ENCODE measurements at places on chromosomes 1 and 21.

- no peak for DNase-seq
Measured at GRCh38 chr1:189658381-189658780, 819.3 kb downstream of the BRINP3 start.

DNA sequence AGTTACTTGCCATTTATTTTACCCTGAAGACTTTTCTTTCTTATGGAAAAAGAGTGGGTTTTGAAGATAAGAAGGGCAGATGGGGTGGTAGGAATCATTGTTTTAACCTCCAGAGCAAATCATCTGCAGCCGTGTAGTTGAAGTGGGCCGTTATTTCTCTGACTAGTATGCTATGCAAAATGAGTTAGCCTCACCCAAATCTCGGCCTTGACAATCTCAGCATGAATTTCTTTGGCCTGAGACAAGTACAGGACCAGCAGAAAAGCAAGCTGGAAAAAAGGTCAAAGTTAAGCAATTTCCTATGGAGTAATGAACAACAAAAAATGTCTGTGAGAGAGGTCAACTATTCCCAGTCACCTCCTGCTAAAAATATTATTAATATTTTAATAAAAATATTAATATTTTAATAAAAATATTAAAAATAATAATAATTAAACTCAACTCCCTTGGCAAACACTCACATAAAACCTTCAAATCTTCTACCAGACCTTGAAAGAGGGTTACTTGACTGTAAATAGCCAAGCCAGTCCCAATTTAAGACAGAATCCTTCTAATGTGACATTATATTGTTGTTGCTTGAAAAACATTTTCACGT is 6.8 kb upstream of the TEKT2 start:
- DNase-seq = no peak

DNA sequence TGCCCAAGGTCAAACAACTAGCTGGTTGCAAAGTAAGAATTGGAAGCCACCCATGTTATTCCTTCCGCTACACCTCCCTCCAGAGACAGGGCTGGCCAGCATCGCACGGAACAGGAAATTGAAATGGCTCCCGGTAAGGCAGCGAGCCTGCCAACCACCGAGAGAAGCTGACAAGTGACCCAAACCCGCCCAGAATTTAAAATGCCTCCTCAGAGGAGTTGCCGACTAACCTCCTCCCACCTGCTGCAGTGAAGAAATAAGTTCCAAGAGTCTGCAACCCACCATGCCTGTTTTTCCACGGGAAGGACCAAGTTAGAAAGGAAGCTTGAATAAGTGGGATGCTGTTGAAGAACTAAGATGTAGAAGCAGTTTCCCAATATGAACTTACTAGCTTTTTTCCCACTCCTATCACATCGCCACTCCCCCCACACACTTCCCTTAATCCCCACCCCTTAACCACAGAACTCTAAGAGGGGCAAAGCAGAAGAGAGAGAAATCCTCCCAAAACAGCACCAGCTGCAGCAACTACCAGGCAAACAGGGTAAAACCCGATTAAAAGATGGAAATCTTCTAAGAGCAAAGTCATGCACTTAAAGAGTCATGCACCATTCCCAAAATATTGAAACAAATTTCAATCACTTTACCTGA is 78.6 kb downstream of the TIAM1 start:
- no peak for DNase-seq

- no peak for DNase-seq
Measured at GRCh38 chr1:179323436-179323835, 29.8 kb downstream of the SOAT1 start.

DNA sequence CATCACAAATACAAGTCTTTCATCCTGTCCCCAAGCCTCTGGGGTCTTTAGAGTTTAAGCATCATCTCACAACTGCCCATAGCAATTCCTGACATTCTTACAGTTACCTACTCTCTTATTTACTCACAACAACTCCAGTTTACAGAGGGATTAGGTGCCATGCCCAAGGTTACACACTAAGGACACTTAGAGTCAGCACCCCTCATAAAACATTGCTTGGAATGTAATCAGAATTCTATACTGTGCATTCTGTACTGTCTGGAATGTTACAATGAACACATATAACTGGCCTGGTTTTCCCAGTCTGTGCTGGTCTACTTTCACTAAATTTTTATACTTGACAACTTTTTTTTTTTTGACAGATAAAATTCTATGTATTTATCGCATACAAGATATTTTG is 14.5 kb upstream of the RBM15 start:
- DNase-seq = no peak

DNA sequence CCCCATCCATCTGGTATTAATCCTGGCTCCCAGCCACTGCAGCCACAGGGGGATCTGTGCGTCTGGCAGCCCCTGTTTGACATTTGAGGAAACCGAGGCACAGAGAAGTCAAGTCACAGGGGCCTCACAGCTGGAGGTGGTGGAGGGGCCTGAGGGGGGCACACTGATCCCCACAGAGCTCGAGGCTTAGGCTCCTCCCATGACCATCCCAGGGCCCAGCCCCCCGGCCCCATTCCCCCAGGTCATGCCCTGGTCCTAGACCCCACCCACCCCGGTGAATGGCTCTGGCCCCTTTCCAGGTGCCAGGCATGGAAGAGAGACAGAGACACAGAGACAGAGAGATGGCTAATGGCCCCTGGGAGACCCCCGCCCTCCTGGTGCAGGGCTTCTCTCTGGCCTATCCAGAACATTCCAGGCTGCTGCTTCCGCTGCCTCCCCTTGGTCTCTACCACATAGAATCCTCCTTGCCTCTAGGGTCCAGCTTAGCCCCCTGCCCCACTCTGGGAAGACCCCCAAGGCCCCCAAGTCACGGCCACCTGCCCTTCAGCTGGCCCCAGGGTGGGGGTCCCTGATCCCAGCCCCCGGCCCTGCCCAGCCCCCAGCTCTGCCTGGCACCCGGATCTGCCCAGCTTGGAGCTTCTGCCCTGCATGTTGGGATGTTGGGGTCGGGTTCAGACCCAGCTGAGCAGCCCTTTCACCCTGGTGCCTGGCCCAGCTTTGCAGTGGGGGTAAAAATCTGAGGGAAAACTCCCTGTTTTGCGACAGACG is 29.2 kb upstream of the LRRC3 start:
- DNase-seq = no peak

DNA sequence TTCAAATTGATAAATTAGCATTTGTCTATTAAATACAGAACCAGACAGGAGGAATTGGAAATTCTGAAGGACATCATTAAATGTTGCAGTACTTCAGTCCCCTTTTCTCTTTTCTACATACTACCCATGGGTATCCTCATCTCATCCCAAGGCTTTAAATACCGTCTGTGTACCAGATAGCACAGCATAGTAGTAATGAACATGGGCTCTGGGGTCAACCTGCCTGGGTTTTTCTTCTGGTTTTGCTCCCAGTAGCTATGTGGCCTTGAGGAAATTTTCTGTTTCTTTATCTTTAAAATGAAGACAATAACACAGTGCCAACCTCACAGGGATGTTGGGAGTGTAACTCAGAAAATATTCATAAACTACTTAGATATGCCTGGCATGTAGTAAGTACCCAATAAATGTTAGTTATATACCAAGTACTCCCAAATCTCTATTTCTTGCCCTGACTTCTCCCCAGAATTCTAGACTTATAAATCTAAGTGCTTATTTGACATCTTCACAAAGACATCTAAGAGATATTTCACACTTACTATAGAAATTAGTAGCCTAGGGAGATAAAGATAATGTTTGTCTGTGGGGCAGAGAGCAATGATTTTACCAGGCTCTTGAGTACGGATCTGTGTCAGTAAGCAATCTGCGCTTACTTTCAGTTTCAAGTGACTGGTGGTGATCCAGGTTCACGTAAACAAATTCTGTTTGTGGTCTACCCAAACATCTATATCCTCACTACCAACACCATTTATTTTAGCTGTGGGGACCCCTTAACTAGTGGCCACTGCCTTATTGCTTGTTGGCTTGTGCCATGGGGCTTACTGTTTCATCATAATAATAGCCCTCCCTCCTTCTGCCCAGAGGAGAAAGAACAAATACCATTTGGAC is 37.3 kb downstream of the VANGL2 start:
- peak; percentile 56 for DNase-seq

DNA sequence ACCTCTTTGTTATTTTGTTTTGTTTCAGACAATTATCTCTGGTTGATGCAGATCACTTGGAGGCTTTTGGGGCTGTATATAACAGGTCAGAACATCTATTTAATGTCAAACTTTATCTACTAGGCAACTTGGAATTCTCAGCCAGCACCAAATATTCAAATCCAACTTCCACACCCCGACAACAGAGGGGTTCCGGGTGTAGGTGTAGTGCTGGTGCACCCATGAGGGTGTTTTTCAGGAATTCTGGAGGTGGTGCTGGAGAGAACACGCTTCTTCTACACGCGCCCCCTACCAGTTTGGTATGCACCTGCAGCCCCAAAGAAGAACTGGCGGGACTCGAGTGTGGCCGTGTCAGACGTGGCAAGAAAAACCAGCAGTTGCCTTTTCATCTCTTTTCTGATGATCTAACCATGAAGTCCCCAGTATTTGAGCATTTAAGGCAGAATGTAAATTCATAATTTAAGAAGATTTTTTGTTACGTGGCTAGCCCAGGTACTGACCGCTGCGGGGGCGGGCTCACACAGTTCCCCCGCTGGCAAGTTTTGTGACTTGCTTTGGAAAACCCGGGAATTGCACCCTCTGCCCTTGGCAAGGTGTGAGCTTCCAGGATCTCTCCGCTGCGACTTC is 462 bp upstream of the TLCD4 start:
- peak; percentile 48 for DNase-seq

GRCh38 chr1:247357781-247358211 is 26.1 kb upstream of the ZNF496 start:
- no peak for DNase-seq

DNA sequence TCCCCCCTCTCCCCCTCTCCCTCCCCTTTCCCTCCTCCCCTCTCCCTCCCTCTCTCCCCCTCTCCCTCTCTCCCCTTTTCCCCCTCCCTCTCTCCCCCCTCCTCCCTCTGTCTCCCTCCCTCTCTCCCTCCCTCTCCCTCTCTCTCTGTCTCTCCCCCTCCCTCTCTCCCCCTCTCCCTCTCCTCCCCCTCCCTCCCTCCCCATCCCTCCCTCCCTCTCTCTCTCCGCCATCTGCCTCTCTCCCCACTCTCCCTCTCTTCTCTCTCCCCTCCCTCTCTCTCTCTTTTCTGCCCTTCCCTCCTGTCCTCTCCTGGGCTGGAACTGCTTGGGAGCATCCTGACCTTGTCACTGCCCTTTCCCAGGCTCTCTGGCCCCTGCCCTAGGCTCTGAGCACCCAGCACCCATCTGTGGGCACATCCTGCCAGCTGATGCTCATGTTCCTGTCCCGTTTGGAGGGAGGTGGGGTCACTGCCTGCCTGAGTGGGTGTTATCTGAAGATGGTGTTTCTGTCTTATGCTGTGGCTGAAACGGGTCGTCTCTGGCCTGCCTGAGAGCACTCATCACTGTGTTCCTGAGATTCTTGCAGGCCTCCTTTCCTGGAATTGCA is 10.8 kb downstream of the FTCD start:
- DNase-seq = no peak

- DNase-seq = no peak
Measured at GRCh38 chr1:223243441-223244050, 100.5 kb upstream of the TLR5 start.

DNA sequence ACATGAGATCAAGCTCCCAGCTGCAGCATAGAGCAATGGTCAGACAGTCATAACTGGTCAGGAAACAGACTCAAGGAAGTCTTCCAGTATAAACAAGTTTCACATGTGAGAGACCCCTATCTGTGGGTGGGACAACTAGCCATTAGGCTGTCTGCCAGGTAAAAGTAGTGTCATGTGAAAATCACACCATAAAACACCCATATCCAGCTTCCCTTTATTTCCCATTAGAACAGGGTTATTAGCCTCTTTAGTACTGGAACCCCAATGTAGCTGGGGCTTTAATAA is 426.7 kb downstream of the KCNT2 start:
- DNase-seq = no peak

DNA sequence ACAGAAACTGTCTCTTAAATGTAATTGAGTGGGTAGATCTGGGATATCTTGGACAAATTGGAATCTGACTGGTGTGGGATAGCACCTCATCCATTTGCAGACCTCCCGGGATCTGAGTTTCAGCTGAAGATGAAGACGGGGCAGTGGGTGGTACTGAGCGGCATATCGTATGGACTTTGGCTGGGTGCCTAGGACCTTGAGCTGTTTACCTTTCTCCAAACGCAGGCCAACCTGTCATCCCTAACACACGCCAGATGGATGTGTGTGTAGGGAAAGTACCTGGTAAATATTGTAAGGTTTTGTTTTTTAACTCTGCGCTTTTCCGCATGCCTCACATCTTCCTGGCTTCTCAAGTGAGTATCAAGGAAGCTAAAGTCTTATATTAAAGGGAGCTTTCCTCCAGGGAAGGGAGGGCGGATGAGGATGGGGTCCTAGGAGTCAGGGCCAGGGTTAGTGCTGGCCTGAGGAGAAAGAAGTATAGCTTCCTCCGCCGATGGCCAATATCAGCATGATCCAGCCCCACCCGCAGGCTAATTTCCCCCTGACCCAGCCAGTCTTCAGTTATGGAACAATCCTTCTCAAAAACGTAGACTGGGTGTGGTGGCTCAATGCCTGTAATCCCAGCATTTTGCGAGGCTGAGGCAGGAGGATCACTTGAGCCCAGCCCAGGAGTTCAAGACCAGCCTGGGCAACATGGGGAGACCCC is 26.2 kb downstream of the ATP8B2 start:
- no peak for DNase-seq

Measured in activated CD4-positive, alpha-beta T cell treated with anti-CD3 and anti-CD28 coated beads, Interleukin-2, amount 10 ng/mL, durations not matched to agents 7 days and 5 days (primary cell).